ENCODE measurements at places on chromosomes 1 and 21. TPM values are rescaled to one million over a fixed set of nuclear protein-coding genes. Genes with fewer than 3 reads are reported as not detected.

DNA sequence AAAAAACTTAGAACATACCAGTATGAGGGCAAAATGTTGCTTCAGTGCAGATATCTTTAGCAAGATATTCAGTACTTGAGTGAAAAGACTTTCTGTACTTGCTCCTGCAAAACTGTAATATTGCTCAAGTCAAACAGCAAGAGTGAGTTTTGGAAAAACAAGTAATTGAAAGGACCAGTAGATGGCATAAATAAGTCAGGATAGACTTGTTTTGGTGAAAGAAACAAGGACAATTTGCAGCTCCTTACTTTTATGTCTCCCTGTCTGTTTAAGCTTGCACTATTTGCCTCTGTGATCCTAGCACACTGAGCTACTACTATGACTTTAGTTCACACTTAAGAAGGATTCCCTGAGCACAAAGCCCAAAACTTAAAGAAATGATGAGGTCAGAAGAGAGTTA, 39.1 kb downstream of the IFI44 start:
- no peak for DNase-seq

The B3GALT5 gene
- total RNA-seq: not detected

DNA sequence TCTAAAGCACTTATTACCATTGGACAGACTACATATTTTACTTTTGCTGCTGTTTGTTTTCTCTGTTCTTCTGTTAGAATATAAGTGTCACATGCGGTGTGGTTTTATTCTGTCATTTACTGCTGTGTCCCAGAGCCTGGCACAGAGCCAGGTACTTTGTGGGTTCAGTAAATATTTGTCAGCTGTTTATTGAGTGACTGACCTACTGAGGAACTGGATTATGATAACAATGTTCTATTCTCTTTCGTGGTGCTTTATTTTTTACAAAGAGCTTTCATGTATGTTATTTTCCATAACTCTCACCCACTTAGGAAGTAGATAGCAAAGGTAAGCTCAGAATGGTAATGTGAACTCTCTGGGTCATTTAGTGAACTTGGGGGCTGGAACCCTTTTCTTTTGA, 118.8 kb downstream of the RWDD3 start:
- DNase-seq: no peak

The WLS gene
- total RNA-seq: 71.0 TPM

DNA sequence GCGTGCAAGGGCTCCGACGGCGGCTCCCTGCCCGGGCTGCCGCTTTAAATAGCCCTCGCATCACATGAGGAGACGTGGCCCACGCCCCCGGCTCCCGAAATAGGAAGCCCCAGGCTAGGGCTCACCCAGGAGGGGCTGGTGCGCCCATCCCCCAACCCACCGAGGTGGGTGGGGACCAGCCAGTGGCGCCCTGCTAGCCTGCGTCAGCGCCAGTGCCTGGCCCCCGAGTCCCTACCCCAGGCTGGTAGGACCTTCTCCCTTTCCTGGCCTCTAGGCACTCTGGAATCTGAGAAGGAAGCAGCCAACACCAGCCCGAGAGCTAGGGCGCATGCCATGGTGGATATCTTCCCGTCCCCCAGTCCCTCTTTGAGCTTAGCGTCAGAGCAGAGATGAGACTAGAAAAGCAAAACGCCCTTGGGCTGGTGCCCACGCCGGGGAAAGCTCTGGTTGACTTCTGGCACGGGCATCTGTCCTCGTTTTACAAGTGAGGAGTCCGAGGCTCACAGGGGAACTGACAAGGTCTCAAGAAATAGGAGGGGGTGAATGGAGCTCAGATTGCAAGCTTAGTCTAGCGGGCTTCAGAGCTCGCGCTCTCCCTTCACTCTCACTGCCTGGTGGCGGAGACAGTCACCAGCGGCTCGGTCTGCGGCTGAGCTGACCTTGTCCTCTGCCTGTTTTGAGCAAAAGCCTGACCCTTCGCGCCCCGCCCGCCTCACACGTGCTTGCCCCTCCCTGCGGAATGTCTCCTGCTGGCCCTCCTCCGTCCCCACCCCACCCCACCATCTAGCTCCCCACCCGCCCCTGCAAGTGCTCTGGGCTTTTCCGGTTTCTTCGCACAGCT, at the start of gene FABP3:
Gene FABP3 (minus strand): TSS at position 21 of the 841 bp plus-strand sequence. CDS start 62 bp downstream, outside the sequence.
- no peak for DNase-seq

GRCh38 chr1:110774398-110774797, 98.5 kb upstream of the CD53 start:
- no peak for DNase-seq

- DNase-seq: no peak
These were observed 21.4 kb downstream of the UTS2 start for GRCh38 chr1:7831458-7831857.

GRCh38 chr1:67977756-67978155, 72.7 kb downstream of the DIRAS3 start:
- DNase-seq: no peak

The CADM3 gene
- not detected for total RNA-seq

- DNase-seq: no peak
These were observed 180.0 kb downstream of the PLPP3 start for GRCh38 chr1:56399326-56399725.

DNA sequence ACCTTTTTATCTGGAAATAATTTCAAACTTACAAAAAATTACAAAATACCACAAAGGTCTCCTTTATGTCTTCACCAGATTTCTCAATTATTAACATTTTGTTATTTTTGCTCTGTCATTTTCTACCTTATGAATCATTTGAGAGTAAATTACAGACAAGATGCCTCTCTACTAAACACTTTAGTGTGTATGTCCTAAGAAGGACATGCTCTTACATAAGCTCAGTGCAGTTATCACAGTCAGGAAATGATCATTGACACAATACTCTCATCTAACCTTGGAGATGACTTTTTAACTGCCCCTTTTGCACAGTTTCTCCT, 378.9 kb upstream of the RUNX1 start:
- no peak for DNase-seq

DNA sequence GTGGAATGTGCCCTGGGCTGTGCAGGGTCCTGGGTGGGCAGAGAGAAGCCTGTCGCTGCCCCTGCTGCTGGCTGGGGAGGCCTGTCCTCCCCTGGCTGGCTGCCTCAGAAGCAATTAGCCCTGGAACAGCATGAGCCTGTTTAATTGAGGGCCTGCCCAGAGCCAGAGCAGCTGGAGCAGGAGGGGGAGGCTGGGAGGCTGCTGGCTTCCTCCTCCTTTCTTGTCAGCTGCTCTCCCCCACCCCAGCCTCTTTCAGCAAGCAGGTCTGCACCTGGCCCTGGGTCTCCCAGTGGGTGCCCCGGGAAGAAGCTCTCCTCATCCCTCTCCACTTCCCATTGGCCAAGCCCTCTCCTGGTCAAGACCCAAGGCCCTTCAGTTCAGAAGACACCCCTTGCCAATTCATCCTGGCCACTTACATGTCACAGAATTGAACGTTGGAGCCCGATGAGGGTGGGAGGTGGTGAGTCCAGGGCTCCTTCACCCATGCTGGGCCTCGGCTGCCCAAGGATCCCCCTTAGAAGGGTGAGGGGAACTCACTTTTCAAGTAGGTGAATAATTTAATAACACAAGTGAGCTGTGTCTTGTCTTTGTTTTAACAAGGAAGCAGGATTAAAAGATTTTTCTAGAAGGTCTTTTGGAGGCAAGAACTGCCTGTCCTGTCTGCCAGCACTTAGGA, 13.2 kb downstream of the AMPD2 start:
- no peak for DNase-seq

The ARHGEF11 gene
- 18.4 TPM for total RNA-seq

DNA sequence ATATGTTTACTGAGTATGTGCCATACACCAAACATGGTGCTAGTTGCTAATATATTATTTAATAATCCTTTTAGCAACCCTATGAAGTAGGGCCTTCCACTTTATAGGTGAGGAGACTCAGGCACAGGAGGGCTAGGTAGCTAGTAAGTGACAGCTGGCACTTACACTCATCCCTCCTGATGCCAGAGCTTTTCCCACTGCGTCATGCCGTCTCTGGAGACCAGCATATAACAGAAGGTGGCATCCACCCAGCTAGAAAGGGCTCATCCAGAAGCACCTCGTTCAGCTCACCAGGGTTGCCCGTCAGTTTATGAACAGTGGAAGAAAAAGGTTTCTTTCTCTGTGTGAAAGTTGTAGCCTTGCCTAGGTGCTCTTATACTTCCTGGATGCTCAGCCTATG, 108.9 kb downstream of the NOS1AP start:
- no peak for DNase-seq

DNA sequence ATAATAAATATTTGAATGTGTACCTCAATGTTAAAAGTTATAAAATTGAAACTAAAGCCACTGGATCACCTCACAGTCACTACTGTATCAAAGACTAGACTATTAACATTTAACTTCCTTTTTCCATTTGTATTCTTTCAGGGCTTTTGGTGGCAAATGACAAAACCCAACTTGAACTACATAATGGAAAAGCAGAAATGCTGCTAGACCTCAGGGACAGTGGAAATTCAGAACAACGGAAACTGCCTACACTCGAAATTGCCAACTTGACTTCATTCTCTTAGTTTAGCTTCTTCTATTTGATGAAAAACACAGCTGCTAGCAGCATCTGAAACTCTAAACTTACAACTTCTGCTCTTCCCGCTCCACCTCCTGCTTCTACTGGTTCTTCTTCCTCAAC, 34.9 kb upstream of the NTNG1 start:
- no peak for DNase-seq

DNA sequence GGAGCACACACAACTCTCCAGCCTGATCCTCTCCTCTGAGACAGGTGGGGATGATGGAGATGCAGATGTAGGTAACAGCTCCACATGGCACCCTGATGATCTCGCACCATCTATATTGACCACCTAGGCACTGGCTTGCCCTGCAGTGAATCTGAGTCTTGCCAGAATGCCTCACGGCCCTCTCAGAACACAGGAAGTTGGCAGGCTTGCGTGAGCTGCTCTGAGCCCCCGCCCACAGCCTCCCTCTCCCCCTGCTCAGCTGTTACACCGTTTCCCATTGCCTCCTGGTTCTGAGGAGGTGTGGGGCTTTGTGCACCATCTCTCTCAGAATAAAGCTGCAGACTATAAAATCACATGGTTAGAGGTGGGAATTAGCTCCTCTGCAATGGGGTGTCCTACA, 48.0 kb downstream of the URB2 start:
- no peak for DNase-seq

The LCE2B gene
- total RNA-seq: 0.58 TPM

The KCNT2 gene
- total RNA-seq: not detected

The FAM177B gene
- not detected for total RNA-seq

DNA sequence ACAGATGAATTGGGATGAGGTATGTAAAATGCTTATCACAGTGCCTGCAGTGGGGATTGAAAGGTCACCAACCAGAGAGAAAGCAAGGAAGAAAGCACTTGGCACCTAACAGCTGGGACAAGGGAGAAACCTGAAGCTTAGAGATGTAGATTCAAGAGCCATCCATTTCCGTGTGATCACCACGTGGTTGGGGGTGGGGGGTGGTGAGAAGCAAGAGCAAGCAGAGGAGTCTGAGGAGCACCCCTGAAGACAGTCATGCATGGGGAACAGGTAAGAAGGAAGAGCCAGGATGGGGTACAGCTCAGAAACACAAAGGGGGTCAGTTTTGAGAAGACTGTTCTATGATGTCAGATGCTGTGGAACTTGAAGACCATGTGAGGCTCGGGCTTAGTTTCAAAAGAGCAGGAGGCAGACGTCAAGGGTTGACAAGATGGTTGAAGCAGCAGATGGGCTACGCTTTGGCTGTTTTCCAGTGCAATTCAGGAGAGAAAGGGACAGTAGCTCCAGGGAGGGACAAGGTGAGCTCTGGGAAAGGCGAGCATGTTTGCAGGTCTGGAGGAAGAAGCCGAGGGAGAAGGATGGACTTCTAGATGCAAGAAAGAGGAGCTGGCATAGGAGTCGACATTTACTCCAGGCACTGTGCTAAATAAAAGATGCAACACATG, 17.4 kb downstream of the KANK4 start:
- DNase-seq: no peak

The PKLR gene
- 0.14 TPM for total RNA-seq

DNA sequence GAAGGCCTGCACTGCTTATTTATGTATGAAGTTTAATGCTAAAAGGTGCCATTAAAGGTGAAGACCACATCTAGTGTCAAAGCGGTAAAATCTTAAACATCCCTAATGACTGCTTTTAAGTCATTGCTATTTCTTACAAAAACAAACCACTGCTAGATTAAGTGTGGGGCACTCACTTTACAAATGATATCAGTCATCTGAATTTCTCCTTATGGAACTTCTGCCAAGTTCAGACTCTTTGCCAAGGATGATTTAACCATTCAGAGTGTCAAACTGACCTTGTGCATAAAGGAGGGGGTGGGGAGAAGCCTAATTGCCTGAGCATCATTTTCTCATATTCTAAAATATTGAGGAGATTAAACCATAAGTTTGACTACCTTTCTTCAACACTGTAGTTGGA, 271.5 kb downstream of the TGFB2 start:
- DNase-seq: no peak

DNA sequence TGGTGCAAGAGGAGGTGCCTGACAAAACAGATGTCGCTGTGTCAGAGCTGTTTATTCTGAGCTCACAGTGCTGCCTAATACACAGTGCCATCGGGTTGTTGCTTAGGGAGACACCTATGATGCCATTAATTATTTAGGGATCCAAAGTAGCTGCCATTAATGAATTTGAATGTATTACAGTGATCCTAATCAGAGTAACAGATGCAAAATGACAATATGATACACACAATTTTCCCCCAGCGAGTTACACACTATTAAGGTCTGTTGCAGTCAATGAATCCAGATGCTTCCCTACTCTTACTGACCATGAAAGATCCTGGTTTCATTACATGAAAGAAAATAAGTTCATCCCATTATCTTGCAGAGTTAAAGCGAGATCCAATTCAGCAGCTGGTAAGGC, 91.3 kb downstream of the RWDD3 start:
- no peak for DNase-seq

The ILDR2 gene
- total RNA-seq: not detected

The PLA2G2C gene
- total RNA-seq: not detected

The CASZ1 gene
- total RNA-seq: 6.8 TPM

The CLDN14 gene
- total RNA-seq: not detected

GRCh38 chr1:10816743-10817369, 20.4 kb upstream of the CASZ1 start:
- DNase-seq: no peak

DNA sequence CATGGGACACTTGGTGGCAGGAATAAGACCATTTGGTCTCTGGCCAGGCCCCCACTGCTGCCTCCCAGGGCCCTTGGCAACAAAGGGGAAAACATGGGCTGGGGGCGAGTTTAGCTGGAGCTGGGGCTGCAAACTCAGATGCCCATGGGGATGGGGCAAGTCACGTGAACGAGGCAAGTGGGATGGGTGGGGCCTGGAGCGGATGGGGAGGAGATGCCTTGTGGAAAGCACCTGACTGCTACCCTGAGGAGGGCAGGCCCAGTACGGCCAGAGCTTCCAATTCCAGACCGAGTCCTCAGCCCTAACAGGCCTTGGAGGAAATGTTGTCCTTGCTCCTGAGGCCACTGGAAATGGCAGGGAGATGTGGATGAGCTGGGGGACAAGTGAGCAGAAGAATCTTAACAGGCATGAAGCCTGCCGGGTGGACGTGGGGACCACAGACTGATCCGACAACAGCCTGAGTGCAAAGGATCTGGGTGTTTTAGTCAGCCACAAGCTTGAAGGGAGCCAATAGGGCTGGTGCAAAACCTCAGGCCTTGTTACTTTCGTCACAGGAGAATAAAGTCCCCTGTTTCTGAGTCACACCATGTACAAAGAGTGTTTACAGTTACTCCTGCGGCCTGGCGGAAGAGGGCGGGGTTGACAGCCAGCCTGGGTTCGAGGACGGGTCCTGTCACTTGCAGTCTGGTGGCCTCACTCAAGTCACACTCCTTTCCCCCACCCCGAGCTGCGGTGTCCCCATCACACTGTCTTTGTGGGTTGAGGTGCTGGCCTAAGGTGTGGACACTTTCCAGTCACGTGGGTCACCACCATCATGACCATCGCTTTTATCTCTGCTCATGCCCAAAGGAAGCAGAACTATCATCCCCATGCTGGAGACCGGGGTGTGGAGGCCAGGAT, 19.1 kb downstream of the RUNX3 start:
- no peak for DNase-seq

The NHLH1 gene
- 0.04 TPM for total RNA-seq

Data from foreskin keratinocyte (primary cell).